Naive thymus-derived CD8-positive, alpha-beta T cell (primary cell): ENCODE measurements at places on chromosomes 12 and 14.

- no peaks in the 10 kb centered on the region for H3K36me3 ChIP-seq
- peaks cover 6% of the 10 kb centered on the region for H3K27me3 ChIP-seq
- peaks cover 2% of the 10 kb centered on the region for H3K4me1 ChIP-seq
- no peak for DNase-seq
Observed at GRCh38 chr14:50932592-50933495, 11.4 kb downstream of the PYGL start.

GRCh38 chr14:88463318-88463717, 77.9 kb downstream of the SPATA7 start:
- no peak overlapping the region for H3K27ac ChIP-seq
- no peak for DNase-seq
- H3K4me1 ChIP-seq: no peaks in the 10 kb centered on the region
- H3K4me3 ChIP-seq: no peak overlapping the region
- no peaks in the 10 kb centered on the region for H3K27me3 ChIP-seq

GRCh38 chr12:6033546-6033945, 88.5 kb upstream of the ANO2 start:
- H3K4me3 ChIP-seq: no peak overlapping the region
- H3K4me1 ChIP-seq: no peaks in the 10 kb centered on the region
- H3K27me3 ChIP-seq: peaks cover 1% of the 10 kb centered on the region
- no peak for DNase-seq
- H3K36me3 ChIP-seq: no peaks in the 10 kb centered on the region
- no peak overlapping the region for H3K27ac ChIP-seq

- no peaks in the 10 kb centered on the region for H3K4me1 ChIP-seq
- no peak overlapping the region for H3K4me3 ChIP-seq
- no peak for DNase-seq
- H3K36me3 ChIP-seq: peaks cover 3% of the 10 kb centered on the region
- no peak overlapping the region for H3K27ac ChIP-seq
Observed at GRCh38 chr12:39872425-39872824, 233.5 kb downstream of the SLC2A13 start.

GRCh38 chr14:105283899-105284298, 16.9 kb downstream of the BRF1 start:
- H3K4me3 ChIP-seq: no peak overlapping the region
- no peak for DNase-seq
- peak overlapping the region; percentile 26 for H3K27ac ChIP-seq
- no peaks in the 10 kb centered on the region for H3K27me3 ChIP-seq
- H3K36me3 ChIP-seq: no peaks in the 10 kb centered on the region
- peaks cover 44% of the 10 kb centered on the region for H3K4me1 ChIP-seq

DNA sequence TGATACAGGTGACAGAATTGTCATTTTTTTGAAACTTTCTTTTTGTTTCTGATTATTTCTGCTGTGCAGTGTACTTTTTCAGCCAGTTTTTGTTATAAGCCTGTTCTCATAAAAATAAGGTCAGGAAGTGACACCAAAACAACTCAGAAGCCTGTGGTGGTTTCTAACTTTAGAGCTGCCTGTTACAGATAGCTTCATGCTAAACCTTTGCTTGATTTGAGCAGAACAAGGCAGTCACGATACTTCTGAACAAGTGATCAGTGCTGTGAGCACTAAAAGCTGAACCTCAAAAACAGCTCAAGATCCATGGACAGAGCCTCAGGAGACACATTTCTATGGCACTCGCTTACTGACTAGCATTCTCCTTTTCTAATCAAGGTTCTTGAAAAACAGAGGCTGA, 82.0 kb downstream of the PRKCH start:
- H3K27me3 ChIP-seq: no peaks in the 10 kb centered on the region
- peak overlapping the region; percentile 55 for H3K4me3 ChIP-seq
- peak overlapping the region; percentile 75 for H3K27ac ChIP-seq
- H3K4me1 ChIP-seq: peaks cover 83% of the 10 kb centered on the region
- no peak for DNase-seq
